NCI-H526 (cell line): ENCODE measurements at places on chromosomes 6 and 20.
A peak's percentile ranks its signal among the peaks of the same experiment; 100 is the strongest.

- DNase-seq, result no peak
Observed at GRCh38 chr6:26170181-26170580, 83.0 kb downstream of the HFE start.

DNA sequence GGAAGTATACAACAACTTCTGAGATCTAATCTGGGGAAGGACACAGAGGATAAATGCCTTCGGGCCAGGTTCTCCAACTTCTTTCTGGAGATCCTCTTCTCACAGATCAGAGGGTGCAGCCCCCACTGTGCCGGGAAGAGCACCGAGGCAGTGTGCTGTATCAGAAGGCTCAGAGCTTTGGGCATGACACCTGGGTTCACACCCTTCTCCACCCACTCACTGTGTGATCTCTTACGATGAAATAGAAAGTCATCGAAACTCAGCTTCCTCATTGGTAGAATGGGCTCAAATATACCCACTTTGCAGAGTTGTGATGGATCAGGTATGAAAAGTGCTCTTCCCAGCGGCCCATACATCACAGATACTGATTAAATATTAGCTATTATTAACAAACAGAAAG, 347.5 kb upstream of the SOX4 start:
- DNase-seq, result no peak

- peak; percentile 22 for DNase-seq
Observed at GRCh38 chr6:32085759-32086459, 23.2 kb downstream of the TNXB start.

- no peak for DNase-seq
Observed at GRCh38 chr20:6420336-6420735, 297.5 kb upstream of the FERMT1 start.

DNA sequence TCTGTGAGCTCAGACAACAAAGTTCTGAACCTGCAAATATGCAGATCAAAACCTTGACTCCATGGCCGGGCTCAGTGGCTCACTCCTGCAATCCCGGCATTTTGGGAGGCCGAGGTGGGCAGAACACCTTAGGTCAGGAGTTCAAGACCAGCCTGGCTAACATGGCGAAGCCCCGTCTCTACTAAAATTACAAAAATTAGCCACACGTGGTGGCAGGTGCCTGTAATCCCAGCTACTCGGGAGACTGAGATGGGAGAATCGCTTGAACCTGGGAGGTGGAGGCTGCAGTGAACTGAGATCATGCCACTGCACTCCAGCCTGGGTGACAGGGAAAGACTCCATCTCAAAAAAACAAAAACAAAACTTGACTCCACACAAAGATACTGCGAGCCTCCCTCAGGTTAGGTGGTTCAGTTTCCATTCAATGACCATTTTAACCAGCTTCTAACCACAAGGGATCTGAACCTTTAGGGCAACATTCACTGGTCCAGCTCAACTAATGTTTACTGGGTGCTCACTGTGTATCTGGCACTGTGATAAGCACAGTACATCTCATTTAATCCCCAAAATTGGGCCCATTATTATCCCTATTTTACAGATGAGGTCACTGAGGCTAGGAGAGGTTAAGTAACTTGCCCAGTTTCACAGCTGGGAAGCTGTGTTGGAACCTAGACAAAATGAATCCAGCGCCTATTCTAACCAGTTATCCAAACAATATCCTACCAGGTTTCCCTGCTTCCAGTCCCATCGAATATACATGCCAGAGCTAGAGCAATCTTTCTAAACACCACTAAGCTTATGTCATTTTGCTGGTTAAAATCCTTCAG, 1.8 kb downstream of the SNRPB start:
- DNase-seq, result no peak

- no peak for DNase-seq
Observed at GRCh38 chr6:114075777-114076176, 104.8 kb upstream of the HDAC2 start.

- no peak for DNase-seq
Observed at GRCh38 chr6:148890652-148891404, 144.0 kb downstream of the UST start.

DNA sequence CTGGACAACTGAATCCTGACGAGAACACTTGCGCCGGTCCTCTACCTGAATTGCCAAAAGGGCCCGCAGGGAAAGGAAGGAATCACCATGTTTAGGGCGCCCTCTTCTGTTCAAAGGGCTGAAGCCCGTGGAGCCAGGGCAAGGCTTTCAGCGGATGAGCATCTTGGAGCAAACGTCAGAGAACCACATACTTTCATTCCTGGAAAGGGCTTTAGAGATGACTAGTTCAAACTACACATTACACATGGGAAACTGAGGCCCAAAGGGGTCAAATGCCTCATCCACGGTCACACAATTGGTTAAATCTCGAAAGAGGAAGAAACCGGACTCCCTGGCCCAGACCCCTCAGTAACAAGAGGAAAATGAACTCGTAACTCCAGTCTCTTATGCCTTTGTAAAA, 11.5 kb upstream of the ZNF133 start:
- peak; percentile 91 for DNase-seq

DNA sequence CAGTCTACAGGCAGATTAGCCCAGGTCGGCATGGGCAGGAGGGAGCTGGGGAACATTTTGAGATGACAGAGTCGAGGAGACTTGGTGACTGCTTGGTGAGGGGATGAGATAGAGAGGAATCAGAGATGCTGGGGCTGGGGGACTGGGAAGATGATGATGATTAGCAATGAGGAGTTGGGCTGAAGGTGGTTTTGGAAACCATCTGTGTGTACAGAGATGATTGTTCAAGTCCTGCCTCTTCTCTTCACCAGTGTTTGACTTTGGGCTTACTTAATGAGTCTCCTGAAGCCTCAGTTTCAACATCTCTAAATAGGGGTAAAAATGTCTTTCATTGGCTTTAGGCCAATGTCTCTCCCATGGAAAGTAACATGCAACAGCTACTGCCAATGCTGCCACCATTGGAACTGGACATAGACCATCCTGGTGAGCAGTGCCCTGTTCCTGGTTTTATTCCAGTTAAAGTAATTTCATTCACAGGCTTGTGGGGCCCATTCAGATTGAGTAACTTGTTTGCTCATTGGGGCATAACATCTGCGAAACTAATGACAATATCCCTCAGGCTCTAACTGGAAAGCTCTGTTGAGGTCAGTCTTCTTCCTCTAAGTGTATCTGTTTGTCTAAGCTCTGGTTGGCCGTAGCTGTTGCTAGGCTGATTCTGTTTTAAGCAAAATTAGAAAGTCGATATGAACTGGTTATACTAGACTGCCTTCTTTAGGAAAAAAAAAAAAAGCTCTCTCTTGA, 99.1 kb downstream of the ARMC2 start:
- peak; percentile 87 for DNase-seq

- DNase-seq, result peak; percentile 77
Observed at GRCh38 chr20:38806855-38807655, 1.6 kb downstream of the PPP1R16B start.

GRCh38 chr6:140107216-140107615, 732.8 kb upstream of the CITED2 start:
- DNase-seq, result no peak

- DNase-seq, result no peak
Observed at GRCh38 chr6:43394982-43395381, 25.5 kb upstream of the ZNF318 start.

- no peak for DNase-seq
Observed at GRCh38 chr6:4074478-4075235, 4.3 kb downstream of the FAM217A start.

- no peak for DNase-seq
Observed at GRCh38 chr6:81613606-81614005, 138.9 kb downstream of the TENT5A start.

DNA sequence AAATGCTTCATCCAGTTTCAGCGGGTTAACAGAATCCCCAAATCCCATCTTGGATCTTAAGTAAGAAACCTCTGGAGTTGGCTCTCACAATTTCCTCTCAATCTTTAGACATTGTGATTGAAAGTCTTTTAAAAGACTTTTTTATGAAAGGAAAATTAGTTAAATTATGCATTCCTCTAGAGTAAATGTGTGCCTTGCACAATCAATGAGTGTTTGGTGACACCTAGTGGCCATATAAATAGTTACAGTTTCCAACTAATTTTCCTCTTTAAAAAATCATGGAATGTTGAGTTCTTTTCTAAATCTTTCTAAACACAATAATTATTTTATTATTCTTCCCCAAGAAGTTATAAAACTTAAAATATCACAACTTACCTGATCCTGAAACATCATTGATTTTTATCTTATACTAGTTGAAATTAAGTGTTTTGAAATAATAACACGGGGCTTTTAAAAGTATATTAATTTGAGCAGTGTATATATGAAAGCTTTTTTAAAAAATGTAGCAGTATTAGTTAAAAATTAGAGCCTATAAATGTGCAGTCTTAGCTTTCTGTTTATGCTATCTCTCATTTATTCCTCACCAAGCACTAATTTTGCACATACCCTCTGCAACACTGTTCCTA, 66.4 kb downstream of the PKHD1 start:
- DNase-seq, result peak; percentile 45

GRCh38 chr6:6224933-6225486, 95.5 kb downstream of the F13A1 start:
- DNase-seq, result no peak

GRCh38 chr6:44012078-44012493, 115.2 kb downstream of the MRPL14 start:
- DNase-seq, result no peak

- DNase-seq, result no peak
Observed at GRCh38 chr20:49544535-49544934, 23.4 kb downstream of the PTGIS start.

GRCh38 chr6:47371139-47371869, 61.6 kb upstream of the TNFRSF21 start:
- DNase-seq, result no peak

- no peak for DNase-seq
Observed at GRCh38 chr6:48073976-48074767, 36.8 kb downstream of the PTCHD4 start.

- DNase-seq, result no peak
Observed at GRCh38 chr6:87879132-87879861, 168.3 kb upstream of the SPACA1 start.

DNA sequence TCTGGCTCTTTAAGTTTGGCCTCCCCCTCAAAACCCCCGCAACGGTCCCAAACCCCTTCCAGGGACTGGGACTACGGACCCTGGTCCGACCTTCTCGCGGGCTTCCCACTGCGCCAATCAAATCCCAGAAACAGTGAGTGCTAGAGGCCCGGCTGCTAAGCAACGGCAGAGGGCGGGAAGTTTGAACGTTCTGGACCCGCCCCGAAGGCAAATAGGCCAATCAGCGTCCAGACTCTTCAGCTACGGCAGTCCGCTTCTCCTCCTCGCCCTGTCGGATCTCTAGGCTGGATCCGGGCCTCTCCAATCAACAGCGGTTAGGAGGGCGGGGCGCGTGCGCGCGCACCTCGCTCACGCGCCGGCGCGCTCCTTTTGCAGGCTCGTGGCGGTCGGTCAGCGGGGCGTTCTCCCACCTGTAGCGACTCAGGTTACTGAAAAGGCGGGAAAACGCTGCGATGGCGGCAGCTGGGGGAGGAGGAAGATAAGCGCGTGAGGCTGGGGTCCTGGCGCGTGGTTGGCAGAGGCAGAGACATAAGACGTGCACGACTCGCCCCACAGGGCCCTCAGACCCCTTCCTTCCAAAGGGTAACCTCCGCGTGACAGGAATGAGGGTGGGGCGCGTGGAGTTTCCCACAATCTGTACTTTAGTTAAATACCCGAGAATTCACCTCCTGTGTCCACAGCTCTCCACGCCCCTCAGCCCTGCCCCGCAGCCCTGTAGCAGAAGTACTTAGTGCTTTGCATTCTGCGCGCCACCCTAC, at the start of gene MSH5:
Gene MSH5 (plus strand): TSS at position 367 of the 758 bp plus-strand sequence. CDS start 462 bp downstream, outside the sequence.
- peak; percentile 99 for DNase-seq

DNA sequence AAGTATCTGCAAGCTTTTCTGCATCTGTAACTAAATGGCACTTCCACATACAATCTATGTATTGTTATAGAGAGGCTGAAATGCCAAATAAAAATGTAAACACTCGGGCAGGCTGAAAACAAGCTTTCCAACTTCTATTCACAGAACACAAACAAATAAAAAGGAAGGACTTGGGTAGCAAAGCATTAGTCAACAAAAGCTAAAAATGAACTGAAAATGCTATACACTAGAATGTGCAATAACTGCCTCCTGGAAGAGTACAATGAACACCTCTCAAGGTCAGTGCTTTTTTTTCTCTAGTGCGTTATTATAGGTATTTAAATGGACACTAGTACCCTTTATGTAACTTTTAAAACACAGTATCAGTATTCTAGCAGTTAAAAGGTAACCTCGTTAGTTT, 31.4 kb downstream of the STK38 start:
- DNase-seq, result no peak

- DNase-seq, result peak; percentile 81
Observed at GRCh38 chr6:18323935-18324705, 59.8 kb upstream of the DEK start.

- no peak for DNase-seq
Observed at GRCh38 chr20:49575551-49576060, 7.7 kb upstream of the PTGIS start.

- DNase-seq, result no peak
Observed at GRCh38 chr6:42417641-42418112, 34.0 kb downstream of the TRERF1 start.

DNA sequence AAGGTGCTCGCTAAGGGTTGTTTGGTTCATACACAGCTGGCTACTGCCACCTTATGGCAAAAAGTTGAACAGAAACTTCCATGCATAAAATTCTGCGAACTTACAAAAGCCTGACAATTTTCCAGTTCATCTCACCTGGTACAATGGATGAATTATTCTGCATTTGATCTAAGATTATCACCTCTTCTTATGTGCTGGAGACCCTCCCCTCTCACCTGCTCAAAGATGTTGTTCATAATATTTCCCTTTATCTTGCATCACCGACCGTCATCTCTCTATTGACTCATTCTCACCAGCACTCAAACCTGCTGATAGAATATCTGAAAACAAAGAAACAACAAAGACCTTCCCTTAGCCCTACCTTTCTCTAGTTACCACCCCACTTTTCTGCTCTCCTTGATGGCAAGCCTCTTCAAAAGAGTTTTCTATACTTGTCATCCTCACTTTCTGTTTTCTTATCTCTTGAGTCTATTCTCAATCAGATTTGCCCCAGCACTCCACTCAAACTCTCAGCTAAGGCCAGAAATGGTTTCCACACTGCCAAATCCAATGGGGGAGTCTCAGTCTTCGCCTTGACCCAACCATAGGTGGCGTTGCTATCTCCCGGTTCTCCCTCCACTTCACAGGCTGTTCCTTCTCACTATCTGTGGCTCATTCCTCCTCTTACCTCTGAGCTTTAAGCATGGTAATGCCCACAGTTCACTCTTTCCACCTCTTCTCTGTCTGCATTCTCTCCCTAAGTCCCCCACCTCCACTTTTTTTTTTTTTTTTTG, 25.8 kb downstream of the SNRNP48 start:
- DNase-seq, result peak; percentile 69

GRCh38 chr6:167329014-167329413, 4.1 kb downstream of the TTLL2 start:
- no peak for DNase-seq

- DNase-seq, result no peak
Observed at GRCh38 chr20:35697696-35698297, 1.4 kb downstream of the NFS1 start.
